ENCODE measurements at places on chromosomes 4 and X.

GRCh38 chrX:70033348-70034051 lies 16.2 kb downstream of the AWAT2 start:
- DNase-seq: no peak

DNA sequence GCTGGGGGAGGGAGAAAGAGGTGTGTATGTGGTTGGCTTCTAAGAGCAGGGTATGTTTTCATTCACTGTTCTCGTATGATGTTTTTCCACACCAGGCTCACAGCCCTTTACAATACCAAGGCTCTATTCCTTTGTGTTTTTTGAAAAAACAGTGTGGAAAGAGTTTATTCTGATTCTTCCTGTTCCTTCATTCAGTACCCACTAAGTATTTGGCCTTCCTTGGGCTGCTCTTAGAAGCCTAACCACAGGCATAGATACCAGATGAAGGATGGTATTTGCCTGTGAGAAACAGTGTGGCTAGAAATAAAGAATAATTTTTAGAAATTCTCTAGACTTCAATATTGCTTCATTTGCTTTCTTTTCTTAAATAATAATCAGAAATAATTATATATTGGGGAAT lies 518.0 kb upstream of the DIPK2B start:
- DNase-seq: no peak

DNA sequence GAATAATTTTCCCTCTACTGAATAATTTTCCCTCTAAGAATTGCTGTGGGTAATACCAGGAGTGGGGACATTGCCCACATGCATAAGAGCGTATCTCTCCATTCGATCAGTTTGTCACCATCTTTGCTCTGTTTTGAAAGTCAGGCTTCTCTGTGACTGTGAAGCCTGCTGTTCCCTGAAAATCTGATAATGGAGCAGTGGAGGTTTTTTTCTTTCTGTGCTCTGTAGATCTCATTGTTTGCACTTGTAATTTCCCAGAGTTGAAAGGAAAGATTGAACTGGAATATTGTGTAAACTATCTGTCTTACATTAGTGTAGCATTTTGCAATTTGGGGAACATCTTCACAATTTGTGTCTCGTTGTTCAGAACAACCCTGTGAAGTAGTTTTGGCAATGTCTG lies 4.3 kb downstream of the ZXDB start:
- no peak for DNase-seq

GRCh38 chr4:160175064-160175643 lies 1072.3 kb downstream of the RAPGEF2 start:
- DNase-seq: no peak

- no peak for DNase-seq
These were observed 21.1 kb upstream of the TRIM2 start for GRCh38 chr4:153183146-153183545.

- DNase-seq: no peak
These were observed 62.6 kb upstream of the TEX13D start for GRCh38 chrX:124269881-124270280.

DNA sequence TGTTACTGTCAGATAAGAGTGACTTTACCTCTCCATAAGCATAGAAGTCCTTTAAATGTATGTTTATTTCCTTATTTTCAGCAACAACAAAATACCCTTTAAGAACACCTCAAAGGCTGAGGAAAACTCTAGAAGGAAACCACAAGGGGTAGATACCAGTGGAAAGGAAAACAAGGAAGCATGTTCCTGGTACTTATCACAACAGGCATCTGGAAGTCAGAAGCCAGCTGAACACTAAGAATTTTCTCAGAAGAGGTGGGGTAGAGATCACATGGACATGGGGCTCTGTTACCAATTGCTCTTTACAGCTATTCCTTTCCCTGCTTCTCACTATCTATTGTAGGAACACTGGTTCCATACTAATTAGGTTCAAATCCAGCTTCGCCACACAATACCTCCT lies 51.5 kb upstream of the BEND2 start:
- no peak for DNase-seq

GRCh38 chrX:2526390-2526789 lies 25.6 kb upstream of the DHRSX start:
- DNase-seq: no peak

GRCh38 chr4:169210504-169211118 lies 60.1 kb downstream of the SH3RF1 start:
- no peak for DNase-seq

DNA sequence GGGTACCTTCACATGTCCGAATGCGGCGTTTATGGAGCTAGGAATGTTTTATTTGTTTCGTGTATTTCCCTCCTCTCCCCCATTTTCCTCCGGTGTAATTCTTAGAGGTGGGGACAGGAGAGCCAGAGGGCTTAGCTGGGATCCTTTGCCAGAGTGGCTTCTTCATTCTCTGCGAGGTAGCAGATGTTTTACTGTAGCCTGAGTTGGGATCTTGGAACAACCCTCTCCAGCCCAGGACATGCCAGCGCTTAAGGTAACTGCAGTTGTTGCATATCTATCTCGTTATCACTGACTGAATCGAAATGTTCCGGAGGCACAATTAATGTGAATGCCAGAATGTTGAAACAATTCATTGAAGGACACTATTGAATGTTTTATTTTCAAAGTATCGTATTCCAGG lies 59.0 kb upstream of the DYNLT3 start:
- DNase-seq: no peak

All from T-helper 17 cell (primary cell).